ENCODE measurements at places on chromosomes 2 and 18. TPM values are rescaled to one million over a fixed set of nuclear protein-coding genes. Genes with fewer than 3 reads are reported as not detected.

- DNase-seq, result no peak
These were observed 243.7 kb downstream of the LTBP1 start for GRCh38 chr2:33190393-33190937.

Gene CYP27A1
- 68.5 TPM for total RNA-seq

- DNase-seq, result no peak
These were observed 703.9 kb upstream of the ID2 start for GRCh38 chr2:7977981-7978380.

Gene SPATA3
- total RNA-seq, result not detected

- DNase-seq, result no peak
These were observed 40.7 kb downstream of the CYP26B1 start for GRCh38 chr2:72106978-72107377.

Gene PDIA6
- total RNA-seq, result 63.7 TPM

GRCh38 chr2:55049043-55049820, 1.0 kb downstream of the RTN4 start:
- DNase-seq, result peak; percentile 80

Gene TMEM247
- not detected for total RNA-seq

Gene NT5DC4
- total RNA-seq, result not detected

GRCh38 chr2:240369801-240370585, 65.5 kb upstream of the GPC1 start:
- DNase-seq, result no peak

Gene SLC40A1
- 208 TPM for total RNA-seq

Gene MSGN1
- not detected for total RNA-seq

Gene CTDP1
- total RNA-seq, result 36.2 TPM

Gene SLC4A5
- total RNA-seq, result 7.1 TPM

DNA sequence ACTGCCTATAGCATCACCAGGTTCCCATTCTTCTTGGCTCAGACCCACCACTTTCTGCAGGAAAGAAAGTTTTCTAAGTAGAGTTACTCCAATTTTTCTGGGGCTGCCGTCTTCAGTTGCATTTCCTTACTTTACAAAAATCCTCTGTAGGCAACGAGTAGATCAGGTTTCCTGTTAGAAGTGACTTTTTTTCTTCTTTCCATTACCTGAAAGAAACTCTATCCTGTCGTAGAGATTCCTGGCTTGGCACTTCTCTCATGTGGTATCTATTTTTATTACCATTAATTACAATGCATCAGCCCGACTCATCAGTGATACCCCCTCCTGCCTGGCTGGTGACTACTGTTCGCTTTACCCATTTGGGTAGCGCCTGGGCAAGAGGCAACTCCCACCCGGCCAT, 5.6 kb upstream of the SIX2 start:
- no peak for DNase-seq

DNA sequence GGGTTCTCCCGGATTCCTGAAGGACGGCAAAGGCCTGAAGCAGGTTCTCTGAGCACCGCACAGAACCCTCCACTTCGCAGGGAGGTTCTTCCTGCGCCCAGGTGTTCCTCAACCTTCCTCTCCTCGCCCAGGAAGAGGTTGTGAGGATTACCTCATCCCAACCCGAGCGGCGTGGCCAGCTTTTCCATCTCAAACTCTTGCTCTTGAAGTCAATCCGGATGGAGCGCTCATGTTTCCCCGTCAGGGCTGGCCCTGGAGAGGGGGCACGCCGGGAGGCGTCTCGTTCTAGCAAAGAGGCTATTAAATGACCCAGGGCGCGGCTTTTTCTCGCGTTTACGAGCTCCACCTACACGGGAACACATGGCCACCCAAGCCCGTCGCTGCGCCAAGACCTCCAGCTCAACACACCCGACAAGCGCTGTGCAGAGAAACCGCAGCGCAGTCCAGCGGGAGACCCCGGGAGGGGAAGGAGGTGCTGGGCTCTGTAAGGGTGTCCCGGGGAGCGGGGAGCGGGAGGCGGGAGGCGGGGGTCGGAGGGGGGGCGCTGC, 540 bp upstream of the RAB10 start:
- DNase-seq, result no peak

DNA sequence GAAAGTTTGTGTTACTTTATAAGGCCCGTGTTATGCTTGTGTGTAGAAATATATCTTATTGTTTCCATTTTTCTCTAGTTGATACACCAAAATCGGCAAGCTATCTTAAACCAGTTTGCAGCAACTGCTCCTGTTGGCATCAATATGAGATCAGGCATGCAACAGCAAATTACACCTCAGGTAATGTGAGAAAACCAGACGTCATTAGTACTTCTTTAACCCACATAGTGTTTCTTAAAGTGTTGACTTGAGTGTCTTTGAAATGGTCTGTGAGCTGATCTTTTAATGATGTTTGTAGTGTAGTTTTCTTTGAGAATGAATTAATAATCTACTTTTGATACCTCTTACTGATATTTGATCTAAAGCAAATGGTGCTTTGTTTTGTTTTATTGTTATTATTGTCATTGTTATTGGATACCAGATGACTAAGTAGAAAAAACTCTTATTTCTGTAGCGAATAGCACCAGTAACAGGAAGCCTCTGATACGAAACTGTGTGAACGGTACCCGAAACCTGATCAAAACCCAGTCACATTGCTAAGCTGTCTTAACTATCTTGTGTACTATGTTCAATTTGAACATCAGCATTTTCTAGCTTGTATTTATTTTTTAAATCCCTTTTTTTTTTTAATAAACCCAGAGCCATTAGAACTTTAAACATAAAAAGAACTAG, 53.7 kb downstream of the PTRHD1 start:
- DNase-seq, result no peak

Gene DNAJC5G
- not detected for total RNA-seq

GRCh38 chr2:5365871-5366461, 326.2 kb upstream of the SOX11 start:
- no peak for DNase-seq

DNA sequence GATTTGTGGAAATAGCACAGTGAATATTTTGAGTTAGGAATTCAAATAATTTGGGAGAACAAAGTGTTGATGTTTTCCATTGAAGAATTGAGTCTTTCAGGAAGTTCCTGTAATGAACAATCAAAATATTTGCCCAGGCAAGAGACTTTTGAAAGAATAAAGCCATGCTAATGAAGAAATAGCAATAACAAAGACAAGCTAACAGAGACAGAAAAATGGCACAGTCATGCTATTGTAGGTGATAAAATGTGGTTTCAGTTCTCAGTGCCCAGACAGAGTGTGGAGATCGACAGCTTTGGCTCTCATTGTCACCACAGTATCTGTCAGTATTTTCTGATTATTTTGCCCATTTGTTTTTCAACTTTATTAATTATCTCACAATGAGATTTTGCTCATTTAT, 490.8 kb upstream of the PIK3C3 start:
- no peak for DNase-seq

Gene LOXHD1
- total RNA-seq, result not detected

Gene CD8B2
- 0.27 TPM for total RNA-seq

- DNase-seq, result no peak
These were observed 188.6 kb downstream of the TMEM247 start for GRCh38 chr2:46667945-46668344.

DNA sequence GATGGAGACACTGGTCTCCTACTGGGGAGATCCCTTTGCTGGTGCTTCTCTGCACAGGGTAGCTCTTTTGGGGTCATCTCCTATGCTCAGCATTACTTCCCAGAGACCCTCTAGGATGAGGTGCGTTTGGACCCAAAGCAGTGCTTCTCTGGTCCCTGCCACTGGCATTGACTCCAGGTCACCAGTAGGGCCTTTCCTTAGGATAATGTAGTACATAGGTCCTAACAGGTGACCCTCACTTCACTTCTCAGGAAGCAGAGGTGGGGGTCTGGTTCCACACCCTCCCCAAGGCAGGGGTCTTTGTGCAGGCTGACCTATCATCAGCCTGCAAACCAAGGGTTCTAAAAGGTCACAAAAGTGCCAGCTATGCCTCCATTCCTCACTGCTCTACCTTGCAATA, 145.8 kb upstream of the HS6ST1 start:
- no peak for DNase-seq

Gene TEKT4
- not detected for total RNA-seq

Gene SP9
- not detected for total RNA-seq

All from Peyer's patch (tissue), 4 donors.